ENCODE measurements at places on chromosomes 3 and 15. TPM values are rescaled to one million over a fixed set of nuclear protein-coding genes. Genes with fewer than 3 reads are reported as not detected.

GPX1 gene
- 415 TPM for total RNA-seq

AGBL1 gene
- total RNA-seq = not detected

ACVR2B gene
- total RNA-seq = 2.4 TPM

MAPKBP1 gene
- total RNA-seq = 15.6 TPM

LEKR1 gene
- 0.26 TPM for total RNA-seq

LOXL1 gene
- 204 TPM for total RNA-seq

PPARG gene
- 14.3 TPM for total RNA-seq

KIF23 gene
- total RNA-seq = 23.3 TPM

TERC gene
- 36.7 TPM for total RNA-seq

CORO2B gene
- 4.8 TPM for total RNA-seq

SI gene
- not detected for total RNA-seq

EPHA6 gene
- total RNA-seq = 0.13 TPM

RBMS3 gene
- 93.7 TPM for total RNA-seq

ECE2 gene
- not detected for total RNA-seq

A4GNT gene
- total RNA-seq = not detected

SNTN gene
- not detected for total RNA-seq

VEPH1 gene
- 62.6 TPM for total RNA-seq

Data from aortic smooth muscle cell (primary cell).